Fibroblast of villous mesenchyme (primary cell): ENCODE measurements at places on chromosomes 5 and 9.

DNA sequence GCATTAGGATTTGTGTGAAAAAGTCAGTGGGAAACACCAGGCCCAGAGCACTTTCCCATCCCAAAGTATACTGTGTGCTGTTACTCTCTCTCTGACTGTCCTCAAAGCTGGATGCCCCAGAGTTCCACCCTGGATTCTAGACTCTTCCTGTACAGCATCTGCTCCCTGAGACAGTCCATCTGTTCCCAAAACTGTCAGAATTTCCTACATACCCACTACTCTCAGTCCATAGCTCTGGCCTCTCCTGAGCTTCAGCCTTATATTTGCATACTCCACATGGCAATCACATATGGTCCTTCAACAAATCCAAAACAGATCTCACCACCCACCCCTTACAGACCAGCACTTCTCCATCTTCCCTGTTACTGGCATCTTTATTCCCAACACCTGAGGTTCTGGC lies 9.5 kb downstream of the ELP1 start:
- DNase-seq: no peak

- DNase-seq: no peak
Observed at GRCh38 chr9:5569409-5569808, 59.1 kb downstream of the PDCD1LG2 start.

- DNase-seq: peak; percentile 97
Observed at GRCh38 chr5:99019812-99020697, 91.2 kb upstream of the CHD1 start.

GRCh38 chr9:92563116-92564100 lies 27.6 kb upstream of the ECM2 start:
- DNase-seq: peak; percentile 24

DNA sequence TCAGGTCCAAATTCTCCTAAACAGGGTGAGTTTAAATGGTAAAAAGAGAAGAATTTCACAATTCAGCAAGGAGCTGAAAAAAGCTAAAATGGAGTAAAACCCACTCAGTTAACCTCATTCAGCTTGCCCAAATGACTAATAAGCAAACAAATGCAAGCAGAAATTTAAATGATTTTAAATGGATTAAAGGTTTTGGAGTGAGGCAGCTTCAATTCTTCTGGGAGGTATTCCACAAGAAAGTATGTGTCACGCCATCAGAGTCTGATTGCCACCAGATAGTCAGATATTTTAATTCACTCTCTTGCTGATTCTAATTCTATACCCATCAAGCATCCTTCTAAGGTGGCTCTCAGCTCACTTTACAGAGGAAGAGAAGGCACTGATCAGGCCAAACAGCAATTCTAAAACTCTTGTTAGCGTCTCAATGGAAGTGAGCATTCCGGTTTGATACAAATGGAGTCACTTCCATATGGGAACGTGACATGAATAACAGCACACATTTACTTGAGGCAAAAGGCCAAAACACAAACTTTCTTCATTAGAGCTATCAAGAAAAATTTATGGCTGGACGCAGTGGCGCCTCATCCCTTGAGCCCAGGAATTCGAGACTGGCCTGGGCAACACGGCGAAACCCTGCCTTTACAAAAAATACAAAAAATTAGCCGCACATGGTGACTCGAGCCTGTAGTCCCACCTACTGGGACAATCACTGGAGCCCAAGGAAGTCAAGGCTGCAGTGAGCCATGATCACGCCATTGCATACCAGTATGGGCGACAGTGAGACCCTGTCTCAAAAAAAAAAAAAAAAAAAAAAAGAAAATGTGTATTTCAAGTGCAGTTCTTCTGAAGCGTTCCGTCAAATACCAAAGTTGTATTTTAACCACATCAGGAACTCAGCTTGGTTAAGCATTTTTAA lies 2.0 kb downstream of the CLK4 start:
- DNase-seq: peak; percentile 26

- no peak for DNase-seq
Observed at GRCh38 chr5:141001446-141001843, 35.2 kb downstream of the PCDHAC2 start.

- DNase-seq: peak; percentile 2
Observed at GRCh38 chr5:151622367-151623088, 31.4 kb upstream of the FAT2 start.

DNA sequence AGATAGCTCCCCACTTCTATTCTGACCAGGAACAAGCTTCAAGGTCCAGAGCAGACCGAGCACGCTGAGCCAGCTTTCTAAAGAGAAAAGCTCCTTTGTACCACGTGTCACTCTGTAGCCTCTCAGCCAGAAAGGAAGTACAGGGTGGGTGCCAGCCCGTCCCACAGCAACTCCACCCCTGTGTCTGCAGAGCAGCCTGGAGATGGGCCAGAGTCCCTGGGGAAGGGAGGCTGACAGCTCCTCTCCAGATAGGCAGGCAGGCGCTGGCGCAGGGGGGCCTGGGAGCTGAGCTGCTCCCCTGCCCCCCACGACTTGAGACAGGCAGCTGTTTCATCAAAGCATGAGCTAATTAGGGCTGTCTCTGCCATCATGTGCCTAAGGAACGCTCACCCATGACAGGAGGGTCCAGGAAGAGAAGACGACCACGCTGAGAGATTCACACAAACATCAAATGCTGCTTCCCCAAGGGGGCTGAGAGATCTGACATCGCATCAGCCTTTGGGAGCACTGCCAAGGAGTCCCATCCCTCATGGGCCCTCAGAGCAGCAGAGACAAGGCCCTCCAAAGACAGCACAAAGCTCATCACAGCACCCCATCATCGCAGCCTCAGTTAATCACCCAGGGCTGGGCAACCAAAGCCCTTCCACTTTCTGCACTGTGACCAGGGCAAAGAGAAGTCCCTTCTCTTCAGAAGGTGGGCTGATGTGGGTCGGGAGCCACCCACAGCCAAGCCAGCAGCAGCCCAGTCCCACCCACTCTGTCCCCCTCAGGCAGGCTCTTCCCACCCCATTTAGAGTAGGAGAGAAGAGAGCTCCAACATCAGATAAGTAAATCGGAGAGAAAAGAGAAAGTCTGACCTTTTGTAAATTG lies 78.5 kb upstream of the LRRTM2 start:
- DNase-seq: peak; percentile 74

DNA sequence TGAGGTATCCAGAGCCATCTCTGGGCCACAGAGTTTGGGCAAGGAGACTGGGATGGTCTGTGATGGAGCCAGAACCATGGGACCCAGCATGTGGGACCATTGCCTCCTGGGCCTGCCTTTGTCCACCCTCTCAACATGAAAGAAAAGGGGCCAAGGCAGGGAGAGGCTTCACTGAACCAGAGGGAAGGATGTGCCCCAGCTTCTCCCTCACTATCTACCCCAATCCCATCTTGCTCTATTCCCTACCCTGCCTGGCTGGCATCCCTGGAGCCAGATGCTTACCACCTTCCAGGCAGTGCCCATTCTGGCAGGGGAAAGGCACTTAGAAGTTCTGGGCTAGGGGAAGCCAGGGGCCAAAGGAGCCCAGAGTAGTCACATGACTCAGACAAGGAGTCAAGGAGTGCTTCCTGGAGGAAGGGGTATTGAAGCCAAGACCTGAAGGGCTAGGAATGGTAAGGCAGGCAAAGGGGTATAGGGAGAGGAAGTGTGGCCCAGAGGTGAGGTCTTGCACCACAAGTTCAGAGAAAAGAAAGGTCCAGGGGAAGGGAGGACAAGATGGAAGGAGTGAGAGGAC lies 9.8 kb downstream of the PDLIM4 start:
- DNase-seq: no peak

DNA sequence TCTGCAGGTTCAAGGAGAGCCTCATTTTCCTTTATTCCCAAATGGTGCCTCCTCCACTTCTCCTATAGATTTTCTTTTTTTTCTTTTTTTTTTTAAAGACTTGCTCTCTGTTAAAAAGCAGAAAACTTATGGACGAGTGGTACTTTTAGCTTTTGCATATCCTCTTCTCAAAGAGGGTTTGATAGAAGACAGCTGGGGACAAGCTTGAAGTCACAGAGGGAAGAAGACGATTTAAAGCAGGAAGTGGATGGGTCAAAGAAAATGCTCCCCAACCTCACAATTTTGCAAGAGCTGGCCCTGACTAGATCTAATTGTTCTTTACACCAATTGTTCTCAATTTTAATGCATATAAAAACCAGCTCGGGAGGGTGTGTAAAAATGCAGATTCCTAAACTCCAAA lies 48.9 kb downstream of the APBA1 start:
- DNase-seq: no peak

GRCh38 chr5:133285583-133286021 lies 233.8 kb downstream of the HSPA4 start:
- DNase-seq: peak; percentile 5

GRCh38 chr5:52947208-52947607 lies 41.9 kb upstream of the ITGA2 start:
- peak; percentile 37 for DNase-seq

DNA sequence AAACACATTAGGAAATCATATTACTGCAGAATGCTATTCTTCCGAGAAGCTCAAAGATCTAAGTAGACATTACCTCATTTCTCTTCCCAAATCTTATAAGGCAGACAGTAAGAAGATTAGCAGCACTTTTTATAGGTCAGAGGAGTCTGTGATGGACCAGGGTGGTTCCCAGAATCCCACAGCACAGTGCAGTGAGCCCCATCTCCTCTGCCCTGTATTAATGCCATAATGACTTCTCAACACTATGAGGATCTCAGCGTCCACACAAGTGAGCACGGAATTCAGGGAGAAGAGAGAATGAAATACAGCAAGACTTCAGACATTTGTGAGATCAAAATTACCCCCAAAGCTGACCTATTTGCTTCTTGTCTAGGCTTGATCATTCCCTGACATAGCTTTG lies 49.9 kb downstream of the PRUNE2 start:
- no peak for DNase-seq

GRCh38 chr5:17157916-17158529 lies 59.4 kb upstream of the BASP1 start:
- DNase-seq: peak; percentile 97

DNA sequence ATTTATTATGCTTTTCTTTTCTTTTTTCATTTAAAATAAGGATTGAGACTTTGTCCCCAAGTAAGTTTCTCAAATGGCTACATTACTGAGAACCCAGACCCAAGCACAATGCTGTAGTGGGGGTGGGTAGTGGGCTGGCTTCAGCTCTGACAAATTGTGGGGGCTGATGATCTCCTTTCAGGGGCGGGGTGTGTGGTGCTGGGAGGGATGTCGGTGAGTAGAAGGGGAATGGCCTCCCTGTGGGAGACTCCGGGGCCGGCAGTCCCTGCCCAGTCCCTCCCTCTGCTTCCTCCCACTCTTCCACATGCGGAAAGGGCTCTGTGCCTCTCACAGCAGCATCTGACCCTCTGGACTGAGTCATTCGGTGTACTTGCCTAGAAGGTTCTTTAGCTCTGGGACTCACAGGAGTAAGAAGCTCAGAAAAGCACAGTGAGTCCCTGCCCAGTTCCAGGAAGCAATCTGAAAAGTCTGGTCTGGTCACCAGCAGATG lies 14.3 kb downstream of the CD180 start:
- peak; percentile 77 for DNase-seq

- DNase-seq: no peak
Observed at GRCh38 chr9:85225180-85225579, 516.6 kb downstream of the AGTPBP1 start.

GRCh38 chr5:145936401-145937131 lies at the start of gene SH3RF2:
Gene SH3RF2, plus strand, starts transcription at chr5:145936578. Its CDS starts 1,351 bp downstream, at chr5:145937929.
- peak; percentile 59 for DNase-seq

DNA sequence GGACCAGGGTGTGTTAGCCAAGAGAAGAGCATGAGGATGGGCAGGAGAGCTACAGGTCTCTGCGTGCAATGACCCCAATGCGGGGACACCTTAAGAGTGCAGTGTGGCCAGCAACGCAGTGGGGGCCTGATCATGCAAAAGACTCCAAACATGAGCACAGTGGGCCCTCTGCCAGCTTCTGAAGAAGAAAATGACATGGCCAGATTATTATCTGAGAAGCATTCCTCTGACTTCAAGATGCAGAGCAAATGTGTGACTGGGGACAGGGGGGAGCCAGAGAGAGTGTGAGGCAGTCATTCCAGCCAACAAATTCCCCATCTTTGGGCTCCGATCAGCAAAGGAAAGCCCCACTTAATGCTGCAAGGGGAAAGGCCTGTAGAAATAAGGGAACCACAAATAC lies 229.4 kb downstream of the CDK5RAP2 start:
- no peak for DNase-seq

- DNase-seq: no peak
Observed at GRCh38 chr5:95619096-95619495, 791 bp upstream of the GPR150 start.

- DNase-seq: no peak
Observed at GRCh38 chr9:112162621-112163413, 12.3 kb downstream of the SUSD1 start.

- no peak for DNase-seq
Observed at GRCh38 chr9:13524245-13524644, 244.8 kb upstream of the MPDZ start.

DNA sequence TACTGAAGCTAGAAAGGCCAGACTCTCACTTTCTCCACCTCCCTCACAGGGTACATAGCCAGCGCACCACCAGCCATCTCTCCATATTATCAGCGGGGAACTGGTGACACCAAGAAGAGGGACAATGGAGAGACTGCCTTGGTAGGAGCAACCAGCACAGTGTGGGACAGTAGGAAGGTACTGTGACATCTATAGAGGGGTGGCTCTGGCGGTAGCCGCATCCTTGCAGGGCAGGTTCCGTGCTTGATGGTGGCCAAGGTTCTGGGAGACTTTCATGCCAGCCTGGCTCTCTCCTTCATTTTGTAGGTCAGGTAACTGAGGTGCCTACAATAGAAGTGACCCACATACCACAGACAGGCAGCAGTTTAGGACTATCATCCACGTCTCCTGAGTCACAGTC lies 65.5 kb upstream of the SMIM23 start:
- no peak for DNase-seq
